Ammon's horn (tissue), 1 donor: ENCODE measurements at places on chromosomes 1 and 21.
A peak's percentile ranks its signal among the peaks of the same experiment; 100 is the strongest.

DNA sequence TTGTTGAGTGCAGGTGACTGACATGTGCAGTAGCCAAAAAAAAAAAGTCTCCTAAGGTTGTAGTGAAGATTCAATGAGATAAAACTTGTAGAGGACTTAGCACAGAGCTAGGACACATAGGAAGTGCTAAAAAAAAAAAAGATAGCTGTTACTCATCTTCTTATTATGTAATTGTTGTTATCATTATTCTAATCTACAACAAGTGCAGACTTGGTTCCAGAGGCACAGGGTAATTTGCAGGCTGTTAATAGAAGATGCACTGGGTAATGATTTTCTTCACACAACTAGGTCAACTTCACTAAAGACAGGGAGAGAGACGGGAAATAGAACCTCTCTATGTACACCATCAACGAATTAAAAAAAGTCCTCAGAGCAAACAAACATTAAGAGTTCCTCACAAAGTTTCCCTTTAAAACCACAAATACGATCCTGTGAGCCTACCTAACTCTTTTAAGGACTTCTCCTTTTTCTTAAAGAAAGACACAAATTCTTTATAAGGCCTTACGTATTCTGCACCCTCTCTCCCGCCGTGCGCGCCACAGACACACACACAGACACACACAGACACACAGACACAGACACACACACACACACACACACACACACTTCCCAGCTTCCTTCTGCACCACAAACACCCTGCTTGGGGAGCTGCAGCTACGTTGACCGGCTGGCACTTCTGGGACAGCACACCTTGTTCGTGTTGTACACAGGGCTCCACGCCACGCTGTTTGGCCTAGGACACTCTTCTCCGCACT lies 49.8 kb upstream of the GADD45A start:
- no peak for DNase-seq

GRCh38 chr1:152906023-152906565 lies 2.3 kb upstream of the IVL start:
- DNase-seq: no peak

DNA sequence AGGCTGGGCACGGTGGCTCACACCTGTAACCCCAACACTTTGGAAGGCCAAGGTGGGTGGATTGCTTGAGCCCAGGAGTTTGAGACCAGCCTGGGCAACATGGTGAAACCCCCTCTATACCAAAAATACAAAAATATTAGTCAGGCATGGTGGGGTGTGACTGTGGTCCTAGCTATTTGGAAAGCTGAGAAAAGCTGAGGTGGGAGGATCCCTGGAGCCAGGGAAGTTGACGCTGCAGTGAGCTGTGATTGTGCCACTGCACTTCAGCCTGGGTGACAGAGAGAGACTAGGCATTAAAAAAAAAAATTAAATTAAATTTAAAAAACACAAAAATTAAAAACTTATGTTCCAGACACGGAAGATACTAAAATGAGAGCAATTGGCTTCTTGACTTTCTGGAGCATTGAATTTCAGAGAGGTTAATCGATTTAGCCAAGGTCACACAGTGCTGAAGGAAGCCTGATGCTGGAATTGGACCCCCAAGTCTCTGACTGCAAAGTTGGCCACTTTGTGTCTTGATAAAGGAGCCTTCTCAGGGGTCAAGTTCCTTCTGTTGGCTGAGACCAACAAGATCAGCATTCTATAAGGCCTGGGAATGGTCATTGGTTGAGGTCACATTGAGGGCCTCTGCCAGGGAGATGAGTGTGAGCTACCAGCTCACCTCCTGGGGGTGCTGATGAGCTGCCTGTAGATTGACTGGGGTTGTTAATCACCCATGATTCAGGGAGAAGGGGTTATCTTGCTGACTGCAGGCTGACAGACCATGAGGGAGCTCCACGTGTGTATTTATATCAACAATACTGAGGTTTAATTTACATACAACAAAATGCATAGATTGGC lies 54.3 kb downstream of the RPS6KA1 start:
- no peak for DNase-seq

DNA sequence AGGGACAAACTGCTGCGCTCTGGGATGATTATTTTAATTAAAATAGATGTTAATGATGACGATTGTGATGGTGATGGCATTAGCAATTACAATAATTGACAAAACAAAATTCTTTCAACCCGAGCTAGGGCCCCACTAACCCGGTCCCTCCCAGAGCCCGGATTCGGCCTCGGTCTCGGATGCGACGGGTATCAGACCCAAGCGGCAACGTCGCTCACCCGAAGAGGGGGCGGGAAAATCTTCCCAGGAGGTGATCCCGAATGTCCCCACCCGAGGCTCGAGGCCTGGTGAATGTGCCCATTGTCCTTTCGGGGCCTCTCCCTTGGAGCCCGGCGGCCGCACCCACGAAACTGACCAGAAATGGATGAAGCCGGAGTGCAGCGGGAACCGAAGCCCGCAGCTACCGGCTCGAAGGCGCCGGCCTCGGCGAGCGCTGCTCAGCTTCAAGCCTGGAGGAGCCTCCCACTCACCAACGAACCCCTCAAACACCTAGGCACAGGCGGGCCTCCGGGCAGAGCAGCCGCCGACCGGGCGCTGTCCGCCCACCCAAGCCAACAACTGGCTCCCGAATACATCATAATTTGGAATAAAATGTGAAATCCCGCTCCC lies 1.2 kb downstream of the TAL1 start:
- no peak for DNase-seq

GRCh38 chr1:227420147-227420546 lies 101.9 kb upstream of the CDC42BPA start:
- no peak for DNase-seq

DNA sequence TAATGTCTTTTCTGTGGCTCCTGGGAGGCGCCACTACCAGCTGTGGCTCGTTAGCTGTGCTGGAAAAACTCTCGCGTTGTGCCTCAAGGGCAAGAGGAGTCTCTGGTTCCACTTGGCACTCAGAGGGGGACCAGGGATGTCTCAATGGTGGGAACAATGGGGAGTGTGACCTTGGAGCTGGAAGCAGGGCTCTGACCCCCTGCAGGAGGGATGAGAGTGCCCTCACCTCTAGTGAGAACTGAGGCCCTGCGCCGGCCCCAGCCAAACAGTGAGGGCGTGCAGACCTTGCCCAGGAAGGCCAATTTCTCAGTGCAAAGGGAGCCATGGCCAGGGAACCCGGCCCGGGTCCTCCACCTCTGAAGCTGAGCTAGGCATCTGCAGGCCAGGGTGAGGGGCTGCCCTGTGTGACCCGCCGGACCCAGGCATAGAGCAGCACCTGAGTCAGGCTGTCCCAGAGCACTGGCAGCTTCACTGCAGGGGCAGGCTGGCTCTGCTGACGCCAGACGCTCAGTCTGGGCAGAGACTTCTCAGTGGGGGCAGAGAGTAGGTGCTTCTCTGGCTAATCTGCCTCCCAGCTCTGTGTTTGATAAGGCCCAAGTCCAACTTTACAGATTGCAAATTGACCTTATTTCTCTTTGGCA lies 1.8 kb downstream of the RD3 start:
- DNase-seq: no peak

DNA sequence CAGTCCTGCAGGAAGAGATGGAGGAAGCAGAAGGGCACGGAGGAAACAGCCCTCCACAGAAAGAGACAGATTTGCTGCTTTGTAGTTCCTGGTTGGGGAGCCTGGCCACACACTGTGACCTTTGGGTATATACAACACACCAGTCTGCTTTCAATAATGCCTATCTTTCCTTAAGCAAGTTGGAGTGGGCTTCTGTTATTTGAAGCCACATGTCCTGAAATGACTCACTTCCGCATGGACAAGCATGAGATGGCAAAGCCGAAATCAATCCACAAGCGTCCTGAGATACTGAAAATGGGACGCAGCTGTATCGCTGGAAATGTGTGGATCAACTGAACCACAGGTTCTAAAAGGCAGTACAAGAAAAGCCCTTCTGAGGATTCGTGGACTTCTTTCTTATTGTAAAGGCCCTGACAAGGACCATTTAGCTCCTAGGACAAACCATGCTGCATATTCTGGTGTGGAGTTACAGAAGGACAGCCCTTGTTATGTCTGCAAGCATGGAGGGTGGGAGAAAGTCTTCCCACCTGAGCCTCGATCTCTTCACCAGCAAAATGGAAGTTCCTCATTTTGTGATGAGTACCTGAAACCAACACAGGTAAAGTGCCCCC lies 22.7 kb upstream of the FHAD1 start:
- DNase-seq: peak; percentile 36

DNA sequence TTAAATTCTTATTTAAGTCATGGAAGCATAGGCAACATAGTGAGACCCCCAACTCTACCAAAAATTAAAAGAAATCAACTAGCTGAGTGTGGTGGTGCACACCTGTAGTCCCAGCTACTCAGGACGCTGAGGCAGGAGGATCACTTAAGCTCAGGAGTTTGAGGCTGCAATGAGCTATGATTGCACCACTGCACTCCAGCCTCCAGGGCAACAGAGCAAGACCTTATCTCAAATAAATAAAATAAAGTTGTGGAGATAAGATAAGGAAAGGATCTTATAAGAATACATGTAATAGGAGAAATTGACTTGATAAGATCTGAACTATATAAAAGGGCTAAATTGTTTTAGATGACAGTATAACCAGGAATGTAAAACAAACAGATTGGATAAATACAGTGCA lies 2.3 kb upstream of the BATF3 start:
- DNase-seq: no peak

DNA sequence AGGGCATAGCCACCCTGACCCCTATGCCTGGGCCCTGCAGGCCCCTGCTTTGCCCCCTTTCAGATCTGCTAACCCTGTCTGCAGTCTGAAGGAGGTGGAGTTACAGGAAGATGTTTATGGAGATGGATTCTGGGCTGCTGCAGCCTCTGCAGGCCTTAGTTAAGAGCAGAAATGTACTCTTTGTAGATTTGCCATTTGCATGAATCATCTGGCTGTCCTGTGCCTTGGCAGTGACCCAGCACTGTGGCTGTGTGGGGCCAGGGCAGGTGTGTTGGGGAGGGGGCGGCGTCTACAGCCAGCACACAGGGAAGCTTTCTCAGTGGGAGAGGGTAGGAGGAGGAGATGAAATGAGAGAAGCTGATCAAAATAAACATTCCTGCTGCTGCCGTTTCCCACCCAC lies 867.3 kb downstream of the PLA2G4A start:
- no peak for DNase-seq

DNA sequence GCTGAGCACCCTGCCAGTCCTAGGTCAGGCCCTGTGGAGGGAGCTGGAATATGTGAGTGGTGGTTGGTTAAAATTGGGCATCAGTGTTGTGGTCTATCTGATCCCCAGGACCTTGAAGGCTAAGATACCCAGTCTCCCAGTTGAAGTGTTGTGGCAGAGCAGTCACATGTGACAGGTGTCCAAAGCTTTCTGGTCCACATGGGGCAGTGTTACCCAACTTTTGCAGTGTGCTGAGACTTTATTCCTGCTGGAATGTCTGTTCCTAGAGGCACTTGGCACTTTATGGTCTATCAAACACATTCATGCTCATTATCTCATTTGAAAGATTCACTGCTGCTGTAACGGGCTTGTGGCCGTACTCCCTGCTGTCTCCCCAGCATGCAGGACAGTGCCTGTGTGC lies 21.0 kb upstream of the LORICRIN start:
- no peak for DNase-seq

DNA sequence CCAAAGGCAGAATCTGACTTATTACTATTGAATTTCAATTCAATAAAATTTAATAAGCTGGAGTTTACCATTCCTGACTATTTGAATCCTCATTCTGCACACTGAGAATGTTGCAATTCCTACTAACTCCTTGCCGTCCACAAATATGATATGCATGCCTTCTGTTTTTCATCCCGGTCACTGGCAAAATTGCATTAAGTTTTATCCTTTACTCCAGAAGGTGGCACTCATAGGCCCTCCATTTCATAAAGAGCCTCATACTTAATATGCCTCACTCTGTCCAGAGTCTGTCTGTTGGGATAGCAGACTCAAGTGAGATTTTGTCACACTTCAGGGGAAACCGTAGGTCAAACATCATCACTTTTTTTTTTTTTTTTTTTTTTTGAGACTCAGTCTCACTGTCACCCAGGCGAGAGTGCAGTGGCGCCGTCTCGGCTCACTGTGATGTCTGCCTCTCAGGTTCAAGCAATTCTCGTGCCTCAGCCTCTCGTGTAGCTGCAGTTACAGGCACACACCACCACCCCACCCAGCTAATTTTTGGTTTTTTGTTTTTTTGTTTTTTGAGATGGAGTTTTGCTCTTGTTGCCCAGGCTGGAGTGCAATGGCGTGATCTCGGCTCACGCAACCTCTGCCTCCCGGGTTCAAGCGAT lies 27.3 kb downstream of the F11R start:
- no peak for DNase-seq

- DNase-seq: no peak
Measured at GRCh38 chr1:58422436-58422835, 124.1 kb downstream of the OMA1 start.

- DNase-seq: no peak
Measured at GRCh38 chr1:30064547-30064946, 658.8 kb downstream of the MATN1 start.
